PC-9 (cell line): ENCODE measurements at places on chromosomes 5 and 9. TPM values are rescaled to one million over a fixed set of nuclear protein-coding genes. Genes with fewer than 3 reads are reported as not detected.

Gene CATSPER3
- total RNA-seq = 0.57 and 0.68 TPM in 2 replicates

Gene IFNA21
- total RNA-seq = not detected in 2 replicates

Gene PTGES
- total RNA-seq = 116 and 119 TPM in 2 replicates

Gene SOWAHA
- not detected in 2 replicates for total RNA-seq

Gene ADRB2
- total RNA-seq = 2.8 and 3.1 TPM in 2 replicates

Gene DAB2IP
- total RNA-seq = 46.7 and 59.9 TPM in 2 replicates

Gene IGFBPL1
- total RNA-seq = not detected in 2 replicates

Gene EQTN
- not detected in 2 replicates for total RNA-seq

Gene NEURL1B
- total RNA-seq = 14.3 and 20.4 TPM in 2 replicates

Gene MVB12B
- total RNA-seq = 6.7 and 8.8 TPM in 2 replicates

Gene ADGRD2
- total RNA-seq = not detected in 2 replicates

Gene BARHL1
- total RNA-seq = not detected in 2 replicates

Gene THOC3
- total RNA-seq = 82.5 and 83.7 TPM in 2 replicates

Gene FCN1
- not detected in 2 replicates for total RNA-seq

Gene PCDHGC5
- total RNA-seq = not detected in 2 replicates

Gene IZUMO3
- not detected in 2 replicates for total RNA-seq

Gene PCDHAC1
- total RNA-seq = 0.88 and 0.90 TPM in 2 replicates

Gene CCIN
- not detected in 2 replicates for total RNA-seq

Gene ADAMTS16
- 26.4 and 27.2 TPM in 2 replicates for total RNA-seq

Gene SLC36A2
- not detected in 2 replicates for total RNA-seq

Gene LRRTM2
- total RNA-seq = not detected in 2 replicates

Gene C5orf34
- 16.0 and 22.6 TPM in 2 replicates for total RNA-seq
